ENCODE measurements at places on chromosomes 2 and 18.

GRCh38 chr18:416930-417329, 83.6 kb downstream of the COLEC12 start:
- DNase-seq: no peak

- peak; percentile 68 for DNase-seq
Measured at GRCh38 chr2:237421542-237422116, 7.7 kb upstream of the COL6A3 start.

DNA sequence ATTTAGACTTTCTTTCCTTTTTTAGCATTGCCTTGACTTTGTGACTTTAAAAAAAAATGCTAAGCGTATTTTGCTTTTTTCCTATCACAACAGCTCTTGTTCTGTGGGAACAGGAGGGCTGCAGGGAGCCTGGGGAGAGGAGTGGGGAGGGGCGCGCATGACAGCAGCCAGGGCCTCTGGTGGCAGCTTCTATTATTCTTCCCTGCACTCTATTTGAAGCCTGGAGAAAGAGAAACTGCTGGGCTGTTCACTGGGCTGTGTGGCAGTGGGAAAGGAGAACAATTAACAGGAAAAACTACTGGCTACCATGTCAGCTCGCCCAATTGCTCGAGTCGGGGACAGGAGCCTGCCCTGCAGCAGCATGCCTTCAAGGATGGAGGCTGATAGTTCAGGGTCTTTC, 119.0 kb upstream of the ZBTB14 start:
- DNase-seq: no peak

DNA sequence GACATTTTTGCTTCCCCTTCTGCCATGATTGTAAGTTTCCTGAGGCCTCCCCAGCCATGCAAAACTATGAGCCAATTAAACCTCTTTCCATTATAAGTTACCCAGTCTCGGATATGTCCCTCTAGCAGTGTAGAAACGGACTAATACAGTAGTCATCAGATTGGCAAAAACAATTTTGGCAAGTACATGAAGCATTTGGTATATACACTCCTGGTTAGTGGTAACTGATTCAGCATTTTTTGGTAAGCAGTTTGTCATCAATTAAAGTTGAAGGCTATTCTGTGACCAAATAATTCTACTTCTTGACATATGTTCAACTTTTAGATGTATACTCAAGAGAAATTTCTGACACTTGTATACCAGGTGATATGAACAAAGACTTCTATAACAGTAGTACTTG, 190.5 kb upstream of the STON1 start:
- DNase-seq: no peak

GRCh38 chr2:178514664-178515063, 34.4 kb downstream of the PLEKHA3 start:
- no peak for DNase-seq

DNA sequence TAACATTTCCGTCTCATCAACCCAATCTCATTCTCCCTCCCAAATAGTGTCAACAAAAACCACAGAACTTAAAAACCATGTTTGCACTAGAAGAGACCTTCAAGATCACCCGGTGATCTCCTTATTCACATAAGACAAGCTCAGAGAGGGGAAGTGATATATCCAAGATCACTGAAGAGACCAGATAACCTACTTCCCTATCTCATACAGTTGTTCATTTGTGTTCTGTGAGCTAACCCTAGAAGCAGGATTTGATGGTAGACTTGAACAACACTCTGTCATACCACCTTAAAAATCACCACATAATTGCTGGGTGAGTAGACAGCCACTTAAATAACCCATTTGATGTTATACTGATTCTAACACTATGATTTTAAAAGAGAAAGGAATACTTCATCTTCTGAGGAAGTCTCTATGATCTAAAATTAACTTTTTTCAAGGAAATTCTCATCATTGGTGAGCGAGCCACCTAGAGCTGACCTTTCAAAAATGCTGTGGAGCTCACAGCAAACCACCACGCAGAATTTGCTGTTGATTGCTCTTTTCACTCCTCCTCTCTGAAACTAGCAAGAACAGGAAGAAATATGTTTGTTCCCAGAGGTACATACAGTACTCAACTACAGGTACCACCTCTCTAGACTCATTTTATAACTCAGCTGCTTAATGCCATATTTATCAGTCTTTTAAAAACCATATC, 15.1 kb downstream of the AAK1 start:
- DNase-seq: no peak

GRCh38 chr2:38492042-38492615, 110.6 kb downstream of the HNRNPLL start:
- no peak for DNase-seq

- DNase-seq: no peak
Measured at GRCh38 chr2:26164231-26164630, 8.7 kb upstream of the GAREM2 start.

GRCh38 chr2:221896505-221897151, 324.5 kb upstream of the EPHA4 start:
- no peak for DNase-seq

DNA sequence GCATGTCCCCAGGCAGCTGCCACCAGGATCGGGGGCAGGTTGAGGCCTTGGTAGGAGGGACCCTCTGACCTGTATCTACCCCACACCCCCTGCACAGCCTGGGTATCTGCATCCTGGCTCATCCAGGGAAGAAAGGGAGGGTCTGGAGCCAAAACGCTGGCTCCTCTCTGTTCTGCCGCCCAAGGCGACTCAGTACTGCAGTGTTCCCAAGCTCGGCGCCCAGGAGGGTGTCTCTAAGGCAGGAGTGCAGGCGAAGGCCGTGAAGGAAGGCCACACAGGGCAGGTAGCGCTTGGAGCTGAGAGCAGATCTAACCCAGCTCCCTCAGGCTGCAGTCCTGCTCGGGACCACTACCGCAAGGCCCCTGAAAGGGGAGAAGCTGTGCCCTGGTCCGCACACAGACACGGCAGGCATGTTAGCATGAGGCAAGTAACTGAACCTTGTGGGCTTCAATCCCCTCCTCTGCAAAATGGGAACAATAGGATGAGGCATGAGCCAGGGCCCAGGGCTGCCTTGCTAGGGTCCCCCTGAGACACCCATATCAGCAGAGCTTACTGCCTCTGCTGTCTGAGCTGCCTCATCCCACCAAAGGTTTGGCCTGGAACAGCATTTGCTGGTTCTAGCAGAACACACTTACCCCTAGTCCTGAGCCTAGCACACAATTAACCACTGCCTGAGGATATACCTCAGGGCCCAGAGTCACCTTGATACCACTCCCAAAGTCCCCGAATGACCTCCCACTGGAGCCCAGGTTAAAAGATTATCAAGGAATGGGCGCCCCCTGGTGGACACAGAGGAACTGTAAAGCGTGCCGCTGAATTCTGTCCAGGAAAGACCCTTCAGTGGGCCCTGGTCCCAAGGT, 6.5 kb downstream of the PTMA start:
- DNase-seq: peak; percentile 78

- DNase-seq: no peak
Measured at GRCh38 chr2:30665761-30666265, 141.4 kb downstream of the CAPN13 start.

GRCh38 chr18:77146249-77147080, 13.9 kb upstream of the MBP start:
- no peak for DNase-seq

- DNase-seq: no peak
Measured at GRCh38 chr2:96873651-96874096, 3.8 kb upstream of the SEMA4C start.

DNA sequence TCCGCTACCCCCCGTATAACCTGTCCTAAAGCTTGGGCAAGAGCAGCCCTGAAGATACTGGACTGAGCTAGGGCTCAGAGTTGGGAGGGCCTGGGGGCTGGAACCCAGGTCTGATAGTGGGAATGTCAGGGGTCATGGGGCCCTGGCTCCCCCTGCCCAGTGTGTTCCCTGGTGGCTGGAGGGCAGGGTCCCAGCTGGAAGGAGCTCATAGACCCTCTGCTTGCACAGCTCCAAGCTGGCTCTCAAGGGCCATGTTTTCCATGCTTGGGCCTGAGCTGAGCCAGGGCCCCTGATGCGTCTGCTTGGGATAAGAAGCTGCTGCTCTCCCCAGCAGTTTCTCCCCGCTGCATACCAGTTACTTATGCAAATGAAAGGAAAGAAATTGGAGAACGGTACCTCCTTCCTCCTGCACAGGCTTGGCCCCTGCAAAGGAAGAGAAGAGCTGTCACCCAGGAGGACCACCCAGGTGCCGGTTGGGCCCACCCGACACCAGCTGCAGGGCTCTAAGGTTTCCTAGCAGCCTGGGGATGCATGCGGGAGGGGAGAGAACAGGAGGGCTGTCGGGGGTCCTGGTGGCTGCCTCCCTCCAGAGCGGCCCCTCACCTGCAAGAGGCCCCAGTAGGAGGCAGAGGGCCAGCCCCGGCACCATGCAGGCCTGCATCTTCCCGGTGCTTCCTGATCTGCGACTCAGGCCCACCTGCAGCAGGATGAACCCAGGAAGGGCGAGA, 628 bp downstream of the OTOS start:
- DNase-seq: no peak

DNA sequence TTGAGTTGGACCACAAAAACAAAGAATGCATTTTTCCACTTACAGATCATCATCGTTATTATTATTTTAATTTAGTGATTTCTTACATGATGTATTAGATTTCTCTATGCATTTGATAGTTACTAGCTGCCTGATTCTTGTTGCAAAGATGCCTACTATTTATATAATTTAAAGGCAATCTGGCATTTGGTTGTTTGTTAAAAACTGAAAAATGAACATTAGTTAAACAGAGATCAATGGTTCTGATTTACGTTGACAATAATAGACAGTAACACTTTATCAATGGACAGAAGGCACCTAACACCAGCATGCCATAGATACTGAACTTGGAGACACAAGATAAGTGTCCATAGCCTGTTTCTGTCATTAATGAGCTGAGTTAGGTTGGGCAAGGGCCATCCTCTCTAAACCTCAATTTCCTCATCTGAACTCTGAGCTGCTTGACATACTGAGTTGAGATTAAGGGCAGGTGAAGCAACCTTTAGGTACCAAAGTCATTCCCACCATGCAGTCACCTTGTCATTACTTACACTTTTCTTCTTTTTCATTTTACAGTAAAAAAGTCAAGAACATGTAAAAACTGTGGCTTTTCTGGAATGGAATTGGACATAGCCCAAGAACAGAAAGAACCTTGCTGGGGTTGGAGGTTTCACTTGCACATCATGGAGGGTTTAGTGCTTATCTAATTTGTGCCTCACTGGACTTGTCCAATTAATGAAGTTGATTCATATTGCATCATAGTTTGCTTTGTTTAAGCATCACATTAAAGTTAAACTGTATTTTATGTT, 3.1 kb downstream of the CCL20 start:
- DNase-seq: no peak

GRCh38 chr2:223751012-223751411, 86.4 kb downstream of the AP1S3 start:
- no peak for DNase-seq

DNA sequence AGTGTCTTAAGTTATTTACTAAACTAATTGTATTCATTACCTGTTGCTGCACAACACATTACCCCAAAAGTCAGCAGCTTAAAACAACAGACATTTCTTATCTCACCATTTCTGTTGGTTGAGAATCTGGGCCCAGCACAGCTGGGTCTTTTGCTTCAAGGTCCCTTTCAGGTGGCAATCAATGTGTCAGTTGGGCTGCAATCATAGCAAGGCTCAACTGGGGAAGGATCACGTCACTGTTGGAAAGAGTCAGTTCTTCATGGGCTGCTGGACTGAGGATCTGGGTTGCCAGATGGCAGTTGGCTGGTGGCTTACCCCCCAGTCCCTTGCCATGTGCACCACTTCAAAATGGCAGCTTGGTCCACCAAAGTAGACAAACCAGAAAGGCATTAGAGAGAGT, 261.2 kb downstream of the SUCLG1 start:
- no peak for DNase-seq

DNA sequence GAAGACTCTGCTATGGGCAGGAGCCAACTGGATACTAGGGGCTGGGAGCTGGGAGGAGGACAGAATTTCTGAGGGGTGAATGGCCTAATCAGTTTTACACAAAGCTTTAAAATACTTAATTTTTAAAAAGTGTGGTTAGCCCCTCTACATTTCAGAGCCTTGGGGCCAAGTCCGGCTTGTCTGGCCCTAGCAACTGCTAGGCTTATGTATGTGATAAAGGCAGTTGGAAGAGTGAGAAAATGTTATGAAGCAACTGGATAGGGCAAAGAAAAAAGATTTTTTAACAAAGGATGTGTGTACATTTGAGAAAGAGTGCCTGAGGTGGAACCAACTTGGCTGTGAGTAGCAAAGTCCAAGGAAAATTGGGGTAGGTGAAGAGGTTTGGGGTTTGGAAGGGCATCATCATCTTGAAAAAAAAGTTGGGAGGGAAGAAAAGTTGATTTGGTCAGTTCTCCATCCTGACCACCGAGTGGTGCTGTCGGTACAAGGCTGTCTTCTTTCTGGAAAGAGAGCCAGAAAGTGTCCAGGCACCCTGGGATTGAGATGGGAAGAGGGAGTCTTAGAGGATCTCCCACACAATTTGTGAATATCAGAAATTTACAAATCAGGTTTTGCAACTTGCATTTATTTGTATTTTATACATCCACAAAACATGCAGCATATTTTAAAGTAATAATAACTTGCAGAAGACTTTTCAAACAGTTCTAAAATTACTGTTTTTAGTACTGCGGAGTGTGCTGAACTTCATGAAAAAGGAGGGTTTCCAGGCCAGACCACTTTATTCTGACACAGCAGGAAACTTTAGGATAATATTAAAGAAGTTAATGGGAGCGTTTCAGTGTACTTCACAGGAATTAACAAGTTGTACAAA, 10.5 kb upstream of the CDK15 start:
- no peak for DNase-seq

DNA sequence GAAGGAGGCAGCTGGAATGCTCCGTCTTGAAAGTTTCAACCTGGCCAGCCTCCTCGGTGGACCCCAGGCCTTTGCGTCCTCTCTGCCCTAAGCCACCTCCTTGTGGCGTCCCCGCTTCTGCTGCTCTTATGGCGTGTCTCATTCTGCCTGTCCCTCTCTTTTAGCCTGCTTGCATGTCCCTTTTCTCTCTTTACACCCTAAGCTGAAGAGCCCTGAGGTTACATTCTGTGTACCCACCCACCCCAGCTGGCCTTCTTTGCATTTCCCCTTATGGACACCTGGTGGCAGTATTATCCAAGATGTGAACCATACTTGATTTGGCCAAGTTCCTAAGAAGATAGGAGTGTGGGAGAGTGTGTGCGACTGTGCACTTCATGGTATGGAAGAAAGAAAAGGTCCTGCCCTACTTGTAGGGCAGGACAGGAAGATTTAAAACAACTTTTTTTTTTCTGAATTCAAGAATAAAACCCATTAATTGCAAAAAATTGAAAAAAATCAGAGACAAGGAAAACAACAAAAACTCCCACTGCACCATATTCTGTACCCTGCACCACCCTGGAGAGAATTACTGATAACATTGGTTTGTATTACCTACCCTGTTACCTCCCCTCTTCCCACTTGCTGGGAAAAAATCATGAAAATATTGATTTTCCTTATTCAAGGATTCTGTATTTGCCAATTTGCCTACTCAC, 77.4 kb downstream of the DYSF start:
- peak; percentile 39 for DNase-seq

- DNase-seq: no peak
Measured at GRCh38 chr2:149080099-149080498, 41.6 kb downstream of the LYPD6B start.

- DNase-seq: peak; percentile 44
Measured at GRCh38 chr18:9673296-9674251, 34.5 kb upstream of the RAB31 start.

- DNase-seq: no peak
Measured at GRCh38 chr18:36114251-36114650, 14.9 kb downstream of the SLC39A6 start.

Measured in natural killer cell (primary cell).